ENCODE measurements at places on chromosomes 7 and 10.
A peak's percentile ranks its signal among the peaks of the same experiment; 100 is the strongest.

DNA sequence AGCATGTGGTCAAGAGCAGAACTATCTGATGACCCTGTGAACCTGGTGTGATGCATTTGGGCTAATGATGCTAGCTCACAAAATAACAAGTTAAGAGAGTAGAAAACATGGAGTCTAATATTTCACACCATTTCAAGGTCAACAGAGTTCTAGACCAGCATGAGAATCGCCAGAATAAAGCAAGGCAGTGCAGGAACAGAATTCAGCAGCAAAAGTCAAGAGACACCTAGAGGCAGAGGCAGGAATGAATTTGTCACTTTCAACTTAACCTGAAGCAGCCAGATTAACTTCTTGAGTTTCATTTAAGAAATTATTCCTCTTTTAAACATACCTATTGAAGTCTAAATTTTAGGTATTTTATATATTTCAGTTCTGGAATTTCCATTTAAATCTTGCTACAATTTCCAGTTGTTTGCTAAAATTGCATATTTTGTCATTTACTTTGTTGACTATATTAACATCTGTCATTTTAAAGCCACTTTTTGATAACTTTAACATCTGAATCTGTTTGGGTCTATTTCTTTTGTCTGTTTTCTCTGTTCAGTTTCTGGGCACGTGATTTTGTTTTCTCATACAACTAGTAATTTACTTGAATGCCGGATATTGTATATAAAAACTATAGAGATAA lies 44.2 kb upstream of the PRSS58 start:
- DNase-seq: no peak

DNA sequence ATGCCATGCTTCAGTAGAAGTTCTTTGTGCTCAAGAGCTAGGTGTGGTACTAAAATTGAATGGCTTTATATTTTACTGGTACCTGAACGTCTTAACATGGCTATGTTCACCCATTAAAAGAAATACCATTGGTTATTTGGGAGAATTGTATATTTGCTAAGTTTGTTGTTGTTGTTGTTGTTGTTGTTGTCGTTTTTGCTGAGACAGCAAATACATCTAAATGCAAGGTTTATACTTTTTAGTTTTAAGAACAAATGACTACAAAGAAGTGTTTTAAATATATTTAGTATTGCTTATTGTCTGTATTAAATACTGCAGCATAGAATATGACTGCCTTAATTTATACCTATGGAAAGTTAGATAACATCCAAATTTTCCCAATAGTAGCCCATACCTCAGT lies 66.9 kb downstream of the HECW1 start:
- DNase-seq: no peak

DNA sequence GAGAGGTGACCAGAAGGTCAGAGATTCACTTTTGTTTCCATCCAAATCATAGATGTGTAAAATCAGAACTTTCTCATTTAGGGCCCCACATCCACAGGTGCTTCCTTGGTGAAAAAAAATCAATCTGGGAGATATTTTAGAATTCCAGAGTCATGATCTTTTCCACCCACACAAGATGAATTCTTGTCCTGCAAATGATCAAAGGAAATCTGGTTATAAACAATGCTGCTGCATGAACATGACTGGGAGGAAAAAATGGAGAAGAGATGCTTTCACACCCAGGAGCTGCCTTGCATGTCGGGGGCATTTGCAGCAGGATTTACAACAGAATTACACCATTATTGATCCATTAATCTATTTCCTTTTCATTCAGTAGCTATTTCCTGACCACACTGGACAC lies 106.5 kb upstream of the TMEM72 start:
- no peak for DNase-seq

- no peak for DNase-seq
Measured at GRCh38 chr7:138898255-138898654, 82.9 kb downstream of the KIAA1549 start.

- no peak for DNase-seq
Measured at GRCh38 chr10:21807180-21807579, 196.3 kb downstream of the DNAJC1 start.

GRCh38 chr10:27446091-27446918 lies 57.8 kb upstream of the RAB18 start:
- DNase-seq: peak; percentile 56

GRCh38 chr7:94029976-94030375 lies 25.8 kb upstream of the BET1 start:
- DNase-seq: no peak

DNA sequence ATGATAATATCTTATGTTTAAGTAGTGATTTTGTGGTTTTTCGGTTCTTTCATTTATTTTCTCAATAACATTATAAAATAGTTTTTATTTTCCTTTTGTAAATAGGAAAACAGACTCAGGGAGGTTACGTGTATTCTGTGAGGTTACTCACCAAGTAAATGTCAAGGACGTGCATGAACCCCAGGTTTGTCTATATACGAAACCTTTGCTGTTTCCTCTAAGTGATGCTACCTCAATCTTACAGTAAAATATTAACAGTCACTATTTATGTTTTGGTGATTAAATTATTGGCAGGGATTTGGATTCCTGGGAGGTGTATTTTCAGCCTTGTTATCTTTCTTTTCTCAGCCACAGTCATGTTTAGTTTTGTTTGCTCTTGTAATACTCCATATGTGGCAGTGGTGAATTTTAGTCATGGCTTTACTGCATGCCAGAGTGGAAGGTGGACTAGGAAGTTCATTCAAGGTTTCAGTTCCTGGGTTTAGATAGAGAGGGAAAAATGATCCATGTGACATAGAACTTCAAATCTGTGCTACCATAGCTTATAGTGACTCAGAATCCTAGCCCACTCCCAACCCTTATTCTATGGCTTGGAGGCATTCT lies 139.9 kb downstream of the ARL4A start:
- no peak for DNase-seq

- DNase-seq: no peak
Measured at GRCh38 chr7:1940402-1940786, 270.3 kb downstream of the ELFN1 start.

DNA sequence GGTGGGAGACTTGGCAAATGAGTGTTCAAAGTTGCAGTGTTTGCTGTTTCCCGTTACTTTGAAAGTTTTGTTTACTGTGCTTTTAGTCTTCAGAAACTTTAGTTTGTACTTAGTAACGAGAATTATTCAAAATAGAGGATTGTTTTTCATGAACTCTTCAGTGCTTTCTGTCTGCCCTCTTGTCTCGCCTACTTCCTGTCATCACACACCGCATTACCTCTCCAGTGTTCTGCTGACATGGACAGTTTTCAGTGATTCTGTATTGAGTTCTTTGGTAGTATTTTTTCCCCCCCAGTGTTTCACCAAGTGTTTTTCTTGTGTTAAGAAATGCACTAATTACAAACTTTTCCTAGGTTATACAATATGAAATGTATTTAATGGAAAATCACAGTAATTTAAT lies 207.0 kb downstream of the MLLT10 start:
- DNase-seq: no peak

DNA sequence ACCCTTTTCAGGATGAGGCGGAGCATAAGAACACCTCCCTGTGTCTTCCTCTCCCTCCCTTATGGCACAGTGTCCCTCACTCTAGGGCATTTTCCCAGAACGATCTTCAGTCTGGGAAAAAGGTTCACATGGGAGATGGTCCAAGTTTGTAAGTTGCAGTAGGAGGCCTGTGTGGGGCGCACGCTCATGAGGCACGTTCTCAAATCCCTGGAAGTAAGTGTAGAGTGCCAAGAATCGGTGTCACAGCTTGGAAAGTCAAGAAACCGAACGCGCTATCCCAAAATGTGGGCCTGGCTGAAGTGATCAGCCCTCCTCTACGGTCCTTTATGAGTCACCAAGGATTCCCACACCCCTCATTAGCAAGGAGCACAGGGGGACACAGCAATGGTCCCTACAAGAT lies 23.9 kb upstream of the SMARCD3 start:
- DNase-seq: no peak

DNA sequence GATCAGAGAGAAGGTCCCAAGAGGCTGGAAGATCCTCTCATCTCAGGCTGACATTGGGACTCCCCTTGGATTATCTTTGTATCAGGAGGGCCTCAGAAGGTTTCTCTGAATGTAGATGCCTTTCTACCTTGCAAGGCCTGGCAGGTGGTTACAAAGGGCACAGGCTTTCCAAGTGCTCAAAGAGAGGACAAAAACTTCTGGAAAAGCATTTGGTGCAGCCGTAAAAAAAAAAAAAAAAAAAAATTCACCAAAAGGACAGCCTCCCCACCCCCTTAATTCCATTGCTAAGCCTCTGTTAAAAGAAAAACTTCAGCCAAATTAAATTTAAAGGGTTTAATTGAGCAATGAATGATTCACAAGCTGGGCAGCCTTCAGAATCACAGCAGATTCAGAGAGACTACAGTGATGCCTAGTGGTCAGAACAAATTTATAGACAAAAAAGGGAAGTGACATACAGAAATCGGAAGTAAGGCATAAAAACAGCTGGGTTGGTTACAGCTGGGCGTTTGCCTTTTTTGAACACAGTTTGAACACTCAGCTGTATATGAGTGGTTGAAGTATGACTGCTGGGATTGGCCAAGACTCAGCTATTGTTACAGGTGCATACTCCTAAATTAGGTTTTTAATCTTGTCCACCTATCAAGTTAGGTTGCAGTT lies 42.5 kb upstream of the LRGUK start:
- DNase-seq: no peak

Measured in skin of body (tissue), 3 donors.